ENCODE measurements at places on chromosomes 7 and 10.
A peak's percentile ranks its signal among the peaks of the same experiment; 100 is the strongest.

DNA sequence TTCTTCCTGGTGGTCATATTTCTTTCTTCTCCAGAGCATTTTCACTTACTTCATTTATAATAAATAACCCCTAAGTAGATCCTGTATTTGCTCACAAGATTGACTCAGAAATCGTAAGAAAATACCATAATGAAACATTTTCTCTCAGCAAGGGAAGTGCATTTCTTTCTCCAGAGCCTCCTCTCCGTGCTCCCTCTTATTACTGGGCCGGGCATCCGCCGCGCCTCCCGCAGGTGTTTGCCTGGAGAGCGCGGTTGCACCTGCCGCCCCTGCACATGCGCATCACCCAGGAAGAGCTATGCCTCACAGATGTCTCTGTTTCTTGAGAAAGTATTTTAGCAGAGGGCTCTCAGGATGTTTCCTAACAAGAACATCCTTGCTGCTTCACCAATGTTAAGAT, 509.2 kb downstream of the TCERG1L start:
- peak; percentile 22 for DNase-seq

- no peak for DNase-seq
Observed at GRCh38 chr7:7178906-7179305, 3.4 kb upstream of the C1GALT1 start.

GRCh38 chr10:101587725-101588653, at the start of the genes DPCD and POLL:
DPCD (plus strand) TSS chr10:101588321; CDS start chr10:101588337, 16 bp downstream.
POLL (minus strand) TSS chr10:101588257; CDS start chr10:101587360, 897 bp downstream.
- peak; percentile 100 for DNase-seq

GRCh38 chr10:128071417-128071782, 54.8 kb downstream of the MKI67 start:
- peak; percentile 55 for DNase-seq

DNA sequence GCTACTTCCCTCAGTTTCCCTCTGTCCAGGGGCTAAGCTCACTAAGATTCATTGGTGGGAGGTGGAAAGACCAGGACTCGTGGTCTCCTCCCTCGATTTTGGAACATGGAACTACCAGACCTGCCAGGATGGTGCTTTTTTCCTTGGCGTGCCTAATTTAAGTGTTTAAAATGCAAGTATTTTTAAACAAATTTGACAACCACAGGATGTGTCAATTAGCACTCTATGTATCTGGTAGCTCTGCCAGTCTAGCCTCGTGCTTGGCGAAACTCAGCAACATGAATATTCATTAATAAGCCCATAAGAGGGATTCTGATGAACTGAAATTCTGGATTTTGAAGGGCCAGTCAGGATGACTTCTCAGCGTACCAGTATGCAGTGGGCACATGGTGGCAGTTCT, 145.0 kb upstream of the PRR15 start:
- no peak for DNase-seq

DNA sequence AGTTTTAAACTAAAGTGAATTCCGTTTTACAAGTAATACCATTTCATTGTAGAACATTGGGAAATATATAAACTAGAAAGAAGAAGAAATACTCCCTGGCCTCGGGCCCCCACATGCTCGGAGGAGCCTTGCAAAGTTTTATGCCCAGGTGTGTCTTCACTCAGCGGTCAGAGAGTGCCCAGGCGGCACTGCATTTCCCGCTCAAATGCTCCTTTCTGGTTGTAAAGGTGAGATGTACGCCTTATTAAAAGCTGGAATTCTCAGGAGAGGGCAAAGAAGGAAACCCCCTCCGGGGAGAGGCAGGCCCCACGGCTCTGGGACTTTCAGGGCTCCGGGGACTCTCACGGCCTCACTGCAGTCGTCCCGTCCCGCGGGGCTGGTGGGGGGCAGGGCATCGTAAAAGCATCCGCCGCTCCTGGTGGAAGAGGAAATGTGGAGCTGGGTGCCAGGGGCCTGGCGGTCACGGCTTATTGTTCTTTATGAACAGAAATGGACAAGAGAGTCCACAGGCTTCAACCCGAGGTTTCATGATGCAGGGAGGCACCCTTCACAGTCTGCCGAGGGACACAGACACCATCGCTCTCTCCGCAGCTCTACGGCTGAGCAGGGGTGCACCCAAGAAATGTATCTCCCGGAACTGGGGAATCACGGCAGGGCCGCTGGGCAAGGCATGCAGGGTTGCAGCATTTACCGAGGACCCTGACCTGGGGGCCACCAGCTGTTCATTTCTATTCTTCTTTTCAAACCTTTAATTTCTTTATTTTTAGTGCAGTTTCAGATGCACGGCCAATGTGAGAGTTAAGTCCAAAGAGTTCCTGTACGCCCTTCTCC, 47.7 kb upstream of the INPP5A start:
- peak; percentile 57 for DNase-seq

DNA sequence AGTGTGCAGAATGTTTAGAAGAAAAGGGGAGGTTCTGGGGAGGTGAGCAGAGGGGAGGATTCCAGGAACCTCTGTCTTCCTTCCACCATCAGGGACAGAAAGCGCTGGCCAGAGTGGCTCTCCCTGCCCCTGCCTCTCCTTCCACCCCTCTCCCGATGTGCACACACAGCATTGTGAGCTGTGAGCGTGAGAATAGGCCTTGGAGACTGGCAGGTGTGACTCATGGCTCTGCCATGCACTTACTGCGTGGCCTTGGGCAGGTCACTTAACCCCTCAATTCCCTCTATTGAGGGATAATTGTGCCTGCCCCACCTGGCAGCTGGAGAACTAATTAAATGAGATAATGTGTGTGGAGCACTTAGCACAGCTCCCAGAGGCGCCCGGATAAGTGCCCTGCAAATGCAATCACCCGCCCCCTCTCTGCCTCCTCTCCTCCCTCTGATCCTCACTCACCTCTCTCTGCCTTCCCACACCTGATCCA, 115.4 kb downstream of the ZMIZ1 start:
- no peak for DNase-seq

DNA sequence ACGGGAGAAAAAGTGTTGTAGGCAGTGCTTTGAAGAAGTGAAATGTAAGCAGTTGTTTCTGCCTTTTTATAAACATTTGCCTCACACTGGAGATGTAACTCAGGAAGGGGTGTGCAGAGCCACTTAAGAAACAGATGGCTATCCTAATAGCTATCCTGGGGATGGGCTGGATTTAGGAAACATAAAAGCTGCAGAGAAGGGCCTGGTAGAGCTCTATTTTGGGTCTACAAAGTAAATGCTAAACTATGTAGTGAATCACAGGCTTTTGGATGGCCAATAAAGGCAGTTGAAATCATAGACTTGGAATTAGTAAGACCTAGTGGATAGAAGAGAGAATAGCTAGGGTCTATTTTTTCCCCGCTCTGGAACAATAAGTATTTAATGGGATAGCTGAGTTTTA, 79.9 kb upstream of the AGR3 start:
- no peak for DNase-seq

GRCh38 chr10:75107756-75108683, 3.4 kb upstream of the SAMD8 start:
- DNase-seq = peak; percentile 55

GRCh38 chr10:3419719-3420495, 247.3 kb upstream of the PITRM1 start:
- DNase-seq = no peak

DNA sequence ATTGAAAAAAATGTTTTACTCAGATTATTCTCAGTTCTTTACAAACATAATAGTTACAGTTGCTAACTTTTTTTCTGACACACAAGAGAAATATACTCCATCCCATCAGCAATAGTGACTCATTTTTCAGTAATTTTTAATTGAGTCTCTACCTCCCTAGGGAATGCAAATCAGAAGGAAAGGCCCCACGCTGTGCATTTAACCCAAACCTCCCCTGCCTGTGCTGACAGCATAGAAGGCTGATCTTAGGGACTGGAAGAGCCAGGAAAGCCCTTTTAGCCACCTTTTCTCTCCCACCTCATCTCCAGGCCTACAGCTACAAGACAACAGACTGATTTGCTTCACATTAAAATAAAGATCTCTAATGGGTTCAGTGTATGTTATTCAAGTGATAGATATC, 24.7 kb upstream of the PIK3CG start:
- no peak for DNase-seq

GRCh38 chr10:49174926-49175500, 13.2 kb downstream of the TMEM273 start:
- DNase-seq = no peak

GRCh38 chr10:1048349-1048731, 579 bp downstream of the IDI1 start:
- DNase-seq = peak; percentile 71

DNA sequence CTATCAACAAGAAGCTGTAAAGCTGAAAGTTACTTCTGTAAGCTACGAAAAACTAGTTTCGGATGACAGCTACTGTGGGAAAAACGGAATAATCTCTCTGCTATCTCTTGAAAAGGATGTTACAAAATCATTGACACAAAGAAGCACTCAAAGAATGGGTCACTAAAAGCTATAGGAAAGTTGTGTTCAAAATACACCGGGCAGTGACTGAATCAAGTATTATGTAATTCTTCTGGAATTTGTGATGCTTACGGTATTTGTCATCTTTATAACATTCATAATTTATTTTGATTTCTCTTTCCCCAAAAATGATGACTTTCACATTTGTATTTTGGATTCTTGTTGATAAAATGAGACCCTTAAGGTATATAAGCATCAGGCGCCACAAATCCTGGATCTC, 112.1 kb upstream of the KLF6 start:
- no peak for DNase-seq

- DNase-seq = peak; percentile 83
Observed at GRCh38 chr7:101058355-101058754, 26.9 kb upstream of the TRIM56 start.

DNA sequence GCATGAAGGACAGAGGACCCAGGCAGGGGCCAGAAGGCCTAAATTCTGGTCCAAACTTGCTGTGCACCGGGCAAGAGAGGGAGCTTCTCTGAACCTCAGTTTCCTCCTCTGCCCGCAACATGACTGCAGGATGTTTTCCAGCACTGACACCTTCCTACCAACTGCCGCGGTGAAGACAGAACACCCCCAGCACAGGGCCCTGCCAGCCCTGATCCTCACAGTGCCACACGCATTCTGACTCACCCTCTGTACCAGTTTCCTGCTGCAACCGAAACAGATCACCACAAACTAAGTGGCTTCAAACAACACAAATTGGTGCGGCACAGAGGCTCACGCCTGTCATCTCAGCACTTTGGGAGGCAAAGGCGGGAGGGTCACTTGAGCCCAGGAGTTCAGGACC, 18.1 kb downstream of the MAD1L1 start:
- DNase-seq = no peak

DNA sequence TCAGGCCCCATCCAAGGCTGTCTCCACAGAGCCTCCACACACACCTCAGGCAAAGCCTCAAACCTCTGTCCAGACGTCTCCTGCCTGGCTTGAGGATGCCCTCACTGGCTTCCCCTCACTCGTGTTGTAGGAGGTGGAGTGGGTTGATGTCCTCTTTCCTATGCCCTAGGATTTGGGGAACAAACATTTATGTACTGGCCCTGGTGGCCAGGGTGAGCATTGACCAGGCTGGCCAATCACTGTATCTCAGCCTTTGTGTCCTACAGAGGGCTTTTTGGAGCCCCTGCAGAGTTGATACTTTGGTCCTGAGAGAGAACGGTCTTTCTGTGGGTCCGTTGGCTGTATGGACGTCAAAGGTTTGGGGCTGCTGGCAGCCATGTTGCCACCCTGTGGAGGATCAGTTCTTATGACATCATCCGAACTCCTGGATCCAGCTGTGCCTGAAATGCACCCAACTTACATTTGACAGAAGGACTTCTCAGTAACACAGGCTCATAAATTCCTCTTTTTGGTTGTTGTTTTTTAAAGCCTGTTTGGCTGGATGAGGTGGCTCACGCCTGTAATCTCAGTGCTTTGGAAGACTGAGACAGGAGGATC, 2.3 kb upstream of the GRID2IP start:
- DNase-seq = no peak

DNA sequence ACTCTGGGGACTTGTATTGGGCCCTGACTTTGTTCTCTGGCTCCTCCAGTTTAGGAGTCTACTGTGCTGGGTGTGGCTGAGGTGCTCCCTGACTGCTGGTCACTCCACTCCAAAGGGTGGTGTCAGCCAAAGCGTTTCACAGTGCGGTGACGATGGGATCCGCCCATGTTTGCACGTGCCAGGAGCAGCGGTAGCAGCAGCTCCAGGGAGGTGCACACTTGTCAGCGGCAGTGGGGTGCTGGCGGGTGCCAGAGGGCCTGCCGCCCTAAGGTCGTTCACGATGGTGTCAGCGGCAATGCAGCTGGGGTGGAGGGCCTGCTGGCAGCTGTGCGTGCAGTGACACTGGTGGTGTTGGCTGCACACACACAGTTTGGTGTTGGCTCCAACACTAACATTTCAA, 268.5 kb upstream of the AKR1E2 start:
- no peak for DNase-seq

DNA sequence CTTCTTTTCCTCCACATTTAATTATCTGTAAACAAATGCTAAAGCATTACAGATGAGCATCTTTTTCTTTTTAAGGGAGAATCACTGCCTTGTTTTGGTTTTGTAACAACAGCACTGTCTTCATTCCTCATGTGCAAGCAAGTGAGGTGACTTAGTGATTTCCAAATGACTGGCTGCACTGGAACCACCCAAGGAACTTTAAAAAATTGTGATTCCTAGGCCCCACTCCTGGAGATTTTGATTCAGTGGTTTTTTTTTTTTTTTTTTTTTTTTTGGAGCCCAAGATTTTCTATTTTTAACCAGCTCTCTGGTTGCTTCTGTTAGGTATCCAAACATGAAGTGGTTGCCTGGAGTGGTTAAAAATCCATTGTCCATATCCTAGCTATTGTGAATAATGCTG, 176.2 kb downstream of the LRMDA start:
- no peak for DNase-seq

- peak; percentile 77 for DNase-seq
Observed at GRCh38 chr10:5618829-5619228, 47.6 kb downstream of the ASB13 start.

DNA sequence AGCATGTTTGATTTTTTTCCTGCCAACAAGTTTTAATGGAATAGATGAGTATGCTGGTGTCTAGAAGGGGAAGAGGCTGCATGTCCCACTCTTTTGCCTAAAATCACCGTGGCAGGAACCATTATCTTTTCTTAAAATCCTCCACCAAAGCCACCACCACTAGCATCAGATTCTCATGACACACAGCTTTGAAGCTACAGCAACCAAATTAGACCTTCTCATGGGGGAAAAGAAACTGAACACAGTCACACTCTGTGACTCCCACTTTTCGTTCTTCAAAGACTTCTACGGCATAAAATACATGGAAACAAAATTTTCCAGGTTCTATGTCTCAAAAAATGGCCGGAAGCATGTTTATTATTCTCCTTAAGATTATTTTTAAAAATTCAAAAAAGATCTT, 81.8 kb downstream of the SGMS1 start:
- DNase-seq = no peak

- no peak for DNase-seq
Observed at GRCh38 chr10:114166043-114166442, 8.0 kb downstream of the CCDC186 start.

All from sciatic nerve (tissue), 2 donors.